Astrocyte of the spinal cord (primary cell): ENCODE measurements at places on chromosomes 6 and 20.
A peak's percentile ranks its signal among the peaks of the same experiment; 100 is the strongest.

GRCh38 chr6:162450358-162450757, 277.2 kb downstream of the PRKN start:
- DNase-seq = no peak

- peak; percentile 25 for DNase-seq
Measured at GRCh38 chr6:111087106-111087835, at the start of gene SLC16A10. Gene SLC16A10, plus strand, starts transcription at chr6:111087503. Its CDS starts 250 bp downstream, at chr6:111087753.

DNA sequence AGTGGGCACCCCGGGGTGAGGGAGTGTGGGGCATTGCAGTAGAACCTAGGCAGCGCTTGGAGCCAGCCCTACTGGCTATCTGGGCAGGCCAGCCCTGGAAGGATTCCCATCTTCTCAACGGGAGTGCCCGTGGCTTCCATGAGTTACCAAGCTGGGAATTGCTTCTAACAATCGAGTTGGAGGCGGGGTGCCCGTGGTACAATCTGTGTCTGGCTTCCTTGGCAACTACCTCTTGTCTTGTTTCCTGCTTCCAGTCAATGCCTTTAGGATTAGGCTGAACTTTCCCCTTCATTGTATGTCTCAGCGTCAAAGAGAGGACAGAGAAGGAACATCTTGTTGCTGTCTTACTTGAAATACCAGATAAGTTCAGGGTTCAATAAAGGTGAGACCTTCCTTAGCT, 33.3 kb downstream of the PPP1R14C start:
- DNase-seq = no peak

- DNase-seq = no peak
Measured at GRCh38 chr6:166244353-166245045, 63.7 kb downstream of the PRR18 start.

DNA sequence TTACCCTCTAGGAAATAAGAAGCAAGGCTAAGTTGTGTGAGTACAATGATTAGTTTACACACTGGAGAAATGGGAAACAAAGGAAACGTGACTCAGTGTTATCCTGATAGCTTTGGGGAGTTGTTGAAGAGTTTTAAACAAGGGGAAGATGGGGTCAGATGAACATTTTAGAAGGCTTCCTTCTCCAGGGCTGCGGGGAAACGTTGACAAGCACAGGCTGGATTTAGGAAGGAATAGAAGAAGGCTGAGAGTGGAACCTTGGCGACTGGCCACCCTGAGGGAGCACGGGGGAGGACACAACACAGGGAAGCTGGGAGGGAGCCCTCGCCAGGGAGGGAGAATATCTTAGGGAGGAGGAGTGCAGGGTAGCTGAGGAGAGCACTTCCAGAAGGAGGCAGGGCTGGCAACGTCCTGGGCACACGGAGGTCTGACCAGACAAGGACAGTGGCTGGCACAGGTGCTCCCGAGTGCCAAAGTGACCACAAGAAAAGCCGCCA, 134.7 kb downstream of the AIG1 start:
- DNase-seq = no peak
